Activated naive CD8-positive, alpha-beta T cell treated with anti-CD3 and anti-CD28 coated beads, Interleukin-2, amount 10 ng/mL, durations not matched to agents 7 days and 5 days (primary cell): ENCODE measurements at places on chromosomes 3 and 15. TPM values are rescaled to one million over a fixed set of nuclear protein-coding genes. Genes with fewer than 3 reads are reported as not detected.

GRCh38 chr3:11632564-11632963 is 11.2 kb downstream of the VGLL4 start:
- no peak for DNase-seq

DNA sequence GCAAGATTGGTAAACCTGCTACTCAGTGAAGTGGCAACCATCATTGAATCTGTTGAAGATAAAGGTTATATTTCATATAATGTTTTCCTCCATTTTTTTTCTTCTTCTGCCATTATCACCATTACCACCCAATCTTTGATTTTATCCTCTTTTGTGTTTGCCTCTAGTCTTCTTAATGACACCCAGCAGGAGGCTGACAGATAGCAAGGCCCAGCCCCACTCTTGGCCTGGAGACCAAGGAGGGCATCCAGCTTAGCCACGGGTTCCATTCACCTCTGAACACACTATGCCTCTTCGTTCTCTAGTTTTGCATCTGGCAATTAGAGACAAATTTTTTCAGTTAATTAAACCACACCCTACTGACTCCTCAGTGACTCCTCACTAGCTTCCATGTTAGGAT is 129.7 kb downstream of the TPRG1 start:
- DNase-seq, result no peak

DNA sequence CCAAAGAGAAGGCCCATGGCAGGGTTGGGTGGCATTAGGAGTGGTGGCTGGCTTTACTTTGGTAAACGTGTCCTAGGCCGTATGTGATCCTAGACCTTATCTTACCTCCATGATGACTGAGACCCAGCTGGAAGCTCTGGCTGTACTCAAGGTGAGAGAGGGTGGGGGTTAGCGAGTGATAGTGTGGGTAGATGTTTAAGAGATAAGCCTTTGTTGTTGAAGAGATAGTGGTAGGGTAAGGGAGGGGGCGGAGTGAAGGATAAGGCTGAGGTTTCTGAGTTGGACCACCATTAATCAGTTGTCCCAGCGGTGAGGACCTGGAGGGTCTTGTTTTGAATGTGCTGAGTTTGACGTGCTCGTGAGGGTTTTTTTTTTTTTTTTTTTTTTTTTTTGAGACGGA is 61.5 kb upstream of the ULK4 start:
- DNase-seq, result no peak

DNA sequence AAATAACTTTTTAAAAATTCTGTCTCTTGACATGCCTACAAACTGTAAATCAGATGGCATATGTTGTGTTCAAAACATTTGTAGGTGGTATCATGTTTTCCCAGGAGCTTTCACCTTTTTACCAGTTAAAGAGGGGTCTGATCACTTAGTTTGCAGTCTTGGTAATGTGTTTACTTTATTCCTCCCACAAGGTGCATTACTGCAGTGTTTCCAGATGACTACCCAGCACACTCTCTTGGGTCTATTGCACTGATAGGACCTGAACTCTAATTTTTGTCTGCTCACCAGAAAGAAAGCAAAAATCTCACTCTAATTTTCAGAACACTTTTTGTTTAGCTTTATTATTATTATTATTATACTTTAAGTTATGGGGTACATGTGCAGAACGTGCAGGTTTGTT is 734.1 kb downstream of the GBE1 start:
- DNase-seq, result no peak

GRCh38 chr3:4247391-4247790 is 55.8 kb upstream of the SETMAR start:
- DNase-seq, result no peak

KNG1 gene
- total RNA-seq, result not detected

REC114 gene
- total RNA-seq, result not detected

ATP13A4 gene
- total RNA-seq, result 4.2 TPM

GP5 gene
- total RNA-seq, result 2.2 TPM

FETUB gene
- total RNA-seq, result not detected

AP3B2 gene
- not detected for total RNA-seq

GPR27 gene
- total RNA-seq, result 0.17 TPM
